WTC11 (cell line): ENCODE measurements at places on chromosomes 5 and 9. TPM values are rescaled to one million over a fixed set of nuclear protein-coding genes. Genes with fewer than 3 reads are reported as not detected.

EIF4EBP3 gene
- total RNA-seq: 8.4 to 9.8 TPM (median 8.8 TPM) in 3 replicates

GRCh38 chr9:34513567-34514214, 9.1 kb downstream of the ENHO start:
- DNase-seq: peak; percentile 72

MAML1 gene
- 40.5 to 42.2 TPM (median 42.2 TPM) in 3 replicates for total RNA-seq

GRCh38 chr5:88398316-88398715, 129.7 kb upstream of the TMEM161B start:
- no peak for DNase-seq

DNA sequence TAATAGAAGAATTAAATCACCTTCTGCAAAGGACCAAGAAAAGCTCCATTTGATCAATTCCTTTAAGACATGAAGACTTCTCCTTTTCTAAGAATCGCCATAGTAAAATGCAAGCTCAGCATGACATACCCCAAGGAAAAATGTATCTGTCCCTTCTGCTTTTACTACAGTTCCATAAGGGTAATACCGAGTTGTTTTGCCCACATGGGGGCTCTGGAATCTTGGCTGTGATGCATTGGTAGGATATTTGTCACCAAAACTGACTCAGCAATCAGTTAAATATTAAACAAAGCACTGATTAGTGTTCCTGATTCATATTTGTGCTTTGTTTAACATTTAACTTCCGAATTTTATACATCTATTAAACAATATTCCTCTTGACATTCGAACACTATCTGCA, 24.3 kb upstream of the KCNIP1 start:
- no peak for DNase-seq

TLX3 gene
- 0.11 to 0.16 TPM in 2 of 3 replicates, not detected in the other for total RNA-seq

DNA sequence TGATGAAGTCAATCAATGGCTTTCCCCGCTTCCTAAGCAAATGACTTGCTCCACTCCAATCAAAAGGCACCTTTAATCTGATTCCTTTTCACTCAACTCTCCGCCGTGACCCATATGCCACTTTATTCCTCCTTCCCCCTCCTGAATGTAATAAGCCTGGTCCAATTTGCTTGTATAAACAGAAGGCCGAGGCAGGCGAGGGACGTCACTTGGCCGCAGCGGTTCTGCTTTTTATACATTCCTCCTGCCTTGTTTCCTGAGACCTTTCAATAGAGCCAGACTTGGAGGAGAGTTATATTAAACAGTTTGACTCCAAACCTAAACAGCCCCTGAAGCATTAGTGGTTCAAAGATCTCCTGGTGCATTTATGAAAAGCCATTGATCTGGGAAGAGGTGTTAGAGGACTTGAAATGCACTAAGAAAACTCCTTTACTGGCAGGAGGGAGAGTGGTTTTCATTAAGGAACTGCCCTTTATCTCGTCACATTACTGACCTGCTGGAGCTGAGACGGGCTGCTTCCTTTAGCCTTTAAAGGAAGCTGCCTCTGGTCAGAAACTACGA, 273.4 kb downstream of the SLIT3 start:
- no peak for DNase-seq

RNF183 gene
- total RNA-seq: 0.17 to 0.25 TPM (median 0.25 TPM) in 3 replicates
